ENCODE measurements at places on chromosomes 1 and 21. TPM values are rescaled to one million over a fixed set of nuclear protein-coding genes. Genes with fewer than 3 reads are reported as not detected.

The HCRTR1 gene
- total RNA-seq, result not detected

The RNU1-1 gene
- total RNA-seq, result under 0.01 TPM

The USH2A gene
- total RNA-seq, result not detected

The SLAMF1 gene
- total RNA-seq, result not detected

The ZNF648 gene
- not detected for total RNA-seq

The PERM1 gene
- total RNA-seq, result 0.47 TPM

The MCOLN2 gene
- 11.7 TPM for total RNA-seq

The LAD1 gene
- 310 TPM for total RNA-seq

The DNAJC16 gene
- total RNA-seq, result 9.2 TPM

The AXDND1 gene
- total RNA-seq, result not detected

The LCE2B gene
- total RNA-seq, result not detected

The TMOD4 gene
- total RNA-seq, result 1.8 TPM

The PLXNA2 gene
- total RNA-seq, result 16.2 TPM

The SLC16A4 gene
- total RNA-seq, result 0.29 TPM
